ENCODE measurements at places on chromosomes 2 and 18. TPM values are rescaled to one million over a fixed set of nuclear protein-coding genes. Genes with fewer than 3 reads are reported as not detected.

DES gene
- 6.1 TPM for total RNA-seq

SPHKAP gene
- total RNA-seq: not detected

GRCh38 chr2:161586517-161587167 lies 37.6 kb upstream of the SLC4A10 start:
- no peak for DNase-seq

DNA sequence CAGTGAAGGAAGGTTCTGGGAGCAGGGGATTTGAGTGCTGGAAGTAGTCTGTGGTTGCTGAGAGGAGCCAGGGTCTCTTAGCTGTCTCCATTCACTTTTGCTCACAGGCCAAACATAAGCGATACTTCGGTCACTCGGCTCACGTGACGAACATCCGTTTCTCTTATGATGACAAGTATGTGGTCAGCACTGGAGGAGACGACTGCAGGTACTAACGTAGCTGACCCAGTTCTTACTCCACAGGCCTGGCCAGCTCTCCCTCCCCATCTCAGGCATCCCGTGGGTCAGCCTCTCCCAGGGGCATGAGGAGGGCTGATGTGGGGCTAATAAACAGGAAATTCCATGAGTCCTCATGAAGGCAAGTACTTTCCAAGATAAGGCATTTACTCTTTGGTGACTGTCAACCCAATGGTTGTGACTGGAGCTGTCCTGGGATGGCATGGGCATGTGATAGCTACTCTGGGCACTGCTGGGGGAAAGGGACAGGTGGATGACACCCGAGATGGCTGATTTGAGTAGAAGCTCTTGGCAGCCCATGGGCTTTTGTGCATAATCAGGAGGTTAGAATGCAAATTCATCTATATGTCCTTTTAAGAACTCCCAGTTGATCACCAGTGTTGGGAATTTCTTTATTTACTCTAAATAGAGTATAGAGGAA lies 81.6 kb downstream of the RTN4 start:
- no peak for DNase-seq

DNA sequence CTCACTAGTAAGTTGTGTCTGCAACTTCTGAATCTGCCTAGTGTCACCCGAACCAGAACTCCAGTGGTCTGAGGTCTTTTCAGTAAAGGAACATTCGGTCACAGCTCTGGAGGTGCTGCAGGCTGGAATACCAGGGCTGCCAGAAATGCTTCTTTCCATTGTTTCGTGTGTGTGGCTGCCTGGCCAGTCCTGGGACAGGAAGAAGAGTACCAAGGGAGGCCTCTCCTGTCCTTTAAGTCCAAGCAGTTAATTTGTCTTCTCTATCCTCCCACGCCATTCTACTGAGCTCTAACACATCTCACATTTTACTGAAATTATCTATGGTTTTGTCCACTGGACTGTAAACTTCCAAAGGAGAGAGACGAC lies 196.0 kb downstream of the LNPK start:
- DNase-seq: no peak

DNA sequence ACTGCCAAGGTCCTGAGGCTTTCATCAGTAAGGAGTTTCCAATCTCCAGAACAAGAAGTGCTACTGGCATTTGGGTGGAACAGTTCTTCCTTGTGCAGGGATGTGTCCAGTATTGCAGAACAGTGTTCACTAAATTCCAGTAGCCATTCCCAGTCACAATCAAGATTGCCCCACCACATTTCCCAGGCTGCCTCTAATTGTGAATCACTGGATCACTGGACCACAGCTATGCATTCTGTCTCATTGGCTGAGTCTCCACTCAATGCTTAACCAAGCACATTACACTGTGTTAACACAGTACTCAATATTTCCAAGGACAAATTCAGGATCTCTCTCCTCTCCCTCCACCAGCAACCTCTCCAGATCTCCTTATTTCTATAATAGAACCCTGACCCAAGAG lies 160.2 kb upstream of the CCDC150 start:
- no peak for DNase-seq

GRCh38 chr2:127293386-127293747 lies 577 bp downstream of the ERCC3 start:
- no peak for DNase-seq

DNA sequence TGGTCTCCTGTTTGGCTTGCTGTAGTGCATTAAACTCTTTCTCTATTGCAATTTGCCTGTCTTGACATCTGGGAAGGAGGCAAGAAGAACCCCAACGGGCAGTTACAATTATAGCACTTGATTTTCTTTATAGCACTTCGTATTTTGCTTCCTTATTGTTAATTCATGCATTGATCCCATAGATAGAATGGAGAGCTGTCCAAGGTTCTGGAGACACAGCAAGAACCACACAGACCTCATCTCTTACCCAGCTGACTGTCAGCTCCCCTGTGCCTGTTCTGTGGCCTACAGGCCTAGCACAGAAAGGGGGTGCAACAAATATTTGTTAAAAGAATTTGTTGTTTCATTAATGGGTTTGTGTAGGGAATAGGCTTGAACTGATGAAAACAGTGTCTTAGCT lies 194.3 kb downstream of the GALNT1 start:
- no peak for DNase-seq

- no peak for DNase-seq
These were observed 38.4 kb downstream of the CAPN13 start for GRCh38 chr2:30768708-30769480.

- DNase-seq: no peak
These were observed 30.8 kb upstream of the EML4 start for GRCh38 chr2:42138163-42139015.

GRCh38 chr2:237128026-237128703 lies 42.5 kb downstream of the COPS8 start:
- DNase-seq: no peak

DNA sequence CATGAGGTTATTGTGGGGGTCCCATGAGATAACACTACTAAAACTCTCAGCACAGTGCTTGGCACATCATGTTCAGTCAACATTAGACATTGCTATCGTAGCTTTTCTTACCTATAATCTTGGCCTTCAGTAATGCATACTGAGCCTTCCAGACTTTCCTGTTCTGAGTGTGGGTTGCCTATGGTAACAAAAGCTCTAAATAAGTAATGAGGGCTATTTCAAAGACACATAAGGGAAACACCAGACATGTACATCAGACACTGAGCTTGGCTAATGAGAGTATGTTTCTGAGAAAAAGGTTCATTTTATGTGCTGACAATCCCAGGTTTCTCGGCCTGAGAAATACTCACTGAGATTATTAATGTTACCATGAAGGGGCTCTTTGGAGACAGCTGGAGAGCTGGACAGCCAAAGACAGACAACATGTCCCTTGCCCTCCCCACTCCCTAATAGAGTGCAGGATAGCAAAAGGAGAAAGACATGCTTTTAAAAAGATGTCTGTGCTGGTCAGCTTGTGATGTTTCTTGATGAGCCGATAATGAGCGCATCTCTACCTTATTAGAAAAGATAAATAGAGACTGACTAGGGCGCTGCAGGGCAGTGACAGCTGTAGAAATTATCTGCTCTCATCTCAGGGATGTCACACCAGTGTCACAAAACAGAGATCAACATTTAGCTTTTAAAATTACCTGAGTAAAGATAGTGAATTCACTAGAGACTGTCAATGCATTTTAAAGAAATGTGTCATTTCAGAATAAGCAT lies 25.4 kb downstream of the POLE4 start:
- DNase-seq: no peak

- DNase-seq: no peak
These were observed 80.6 kb downstream of the ADCYAP1 start for GRCh38 chr18:985212-985661.

DNA sequence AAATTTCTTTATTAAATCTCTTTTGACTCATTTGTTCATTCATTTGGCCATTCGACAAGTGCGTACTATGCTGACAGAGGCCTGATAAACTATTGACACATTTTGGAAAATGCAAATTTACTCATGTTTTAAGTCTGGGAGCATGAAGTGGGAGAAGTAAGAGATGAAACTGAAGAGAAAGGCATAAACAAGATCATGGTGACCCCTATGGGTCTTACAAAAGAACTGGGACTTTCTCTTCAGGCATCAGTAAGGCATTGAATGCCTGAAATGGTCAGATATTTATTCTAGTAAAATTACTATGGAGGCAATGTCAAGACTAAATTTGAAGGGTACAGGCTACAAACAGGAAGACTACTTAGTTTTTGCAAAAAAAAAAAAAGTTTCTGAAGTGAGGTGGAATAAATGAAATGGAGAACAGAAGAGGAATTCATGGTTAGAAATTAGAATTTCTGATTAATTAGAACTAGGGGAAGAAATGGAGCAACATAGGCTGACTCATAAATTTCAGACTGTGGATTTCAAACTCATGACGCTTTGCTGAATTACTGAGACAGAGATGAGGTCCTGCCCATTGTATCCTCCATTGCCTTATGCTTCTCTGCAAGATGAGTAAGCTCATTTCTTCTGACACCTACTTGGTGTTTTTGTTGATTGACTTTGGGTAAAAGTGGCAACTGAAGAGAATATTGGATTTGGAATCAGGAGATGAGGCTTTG lies 32.7 kb downstream of the VSNL1 start:
- no peak for DNase-seq

Data from pancreas (tissue), 10 donors.